Hippocampal formation (tissue), 2 donors: ENCODE measurements at places on chromosomes 3 and 15.

DNA sequence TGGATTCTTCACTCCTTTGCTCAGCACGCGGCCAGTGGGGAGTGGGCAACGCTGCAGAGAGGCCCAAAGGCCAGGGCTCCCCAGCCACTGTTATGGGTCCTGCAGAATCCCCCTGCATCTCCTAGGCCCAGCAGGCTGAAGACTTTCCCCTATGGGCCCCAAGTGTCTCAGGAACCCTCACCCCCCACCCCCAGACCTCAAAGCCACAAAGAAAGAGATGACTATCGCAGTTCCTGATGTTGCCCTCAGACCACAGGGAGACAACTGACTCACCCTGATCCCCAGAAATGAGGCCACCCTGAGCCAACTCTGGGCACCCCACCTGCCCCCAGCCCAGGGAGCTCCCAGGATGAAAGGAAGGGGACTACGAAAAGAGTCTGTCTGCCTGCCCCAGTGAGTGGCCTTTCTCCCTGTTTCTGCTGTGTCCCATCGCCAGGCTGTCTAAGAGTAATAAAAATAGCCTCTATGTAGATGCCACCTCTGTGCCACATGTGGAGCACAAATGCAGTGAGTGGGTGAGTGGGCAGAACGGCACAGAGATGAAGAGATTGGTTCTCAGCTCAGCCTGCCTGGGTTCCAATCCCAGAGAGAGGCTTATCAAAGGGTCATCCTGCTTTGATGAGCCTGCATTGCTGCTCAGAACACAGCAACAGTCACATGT is 283.0 kb downstream of the UACA start:
- DNase-seq: no peak

DNA sequence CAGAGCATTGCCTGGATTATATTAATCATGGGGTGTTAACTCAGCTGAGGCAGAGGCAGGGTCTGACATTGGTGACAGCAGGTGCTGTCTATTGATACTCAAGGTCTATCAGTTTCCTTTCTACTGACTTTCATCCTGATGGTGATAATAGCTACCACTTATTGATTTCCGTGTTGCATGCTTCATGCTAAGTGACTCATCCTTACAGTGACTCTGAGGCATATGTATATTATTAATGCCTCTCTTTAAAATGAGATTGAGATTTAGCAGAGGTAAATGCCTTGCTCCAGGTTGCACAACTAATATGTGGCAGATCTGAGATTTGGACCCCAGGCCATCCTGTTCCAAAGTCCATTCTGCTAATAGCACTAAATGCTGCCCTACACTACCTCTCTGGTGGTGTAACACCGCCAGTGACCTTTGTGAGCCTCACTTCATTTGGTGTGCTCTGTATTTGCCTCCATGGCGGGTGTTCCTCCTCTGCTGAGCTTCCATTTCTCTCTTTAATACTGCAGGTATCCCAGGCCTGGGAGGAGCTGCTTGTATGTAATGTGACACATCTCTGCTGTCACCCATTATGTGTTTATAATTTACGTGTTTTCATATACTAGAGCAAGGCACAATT is 50.4 kb downstream of the GPR171 start:
- DNase-seq: no peak

- no peak for DNase-seq
Observed at GRCh38 chr3:176584413-176585176, 612.7 kb downstream of the TBL1XR1 start.

DNA sequence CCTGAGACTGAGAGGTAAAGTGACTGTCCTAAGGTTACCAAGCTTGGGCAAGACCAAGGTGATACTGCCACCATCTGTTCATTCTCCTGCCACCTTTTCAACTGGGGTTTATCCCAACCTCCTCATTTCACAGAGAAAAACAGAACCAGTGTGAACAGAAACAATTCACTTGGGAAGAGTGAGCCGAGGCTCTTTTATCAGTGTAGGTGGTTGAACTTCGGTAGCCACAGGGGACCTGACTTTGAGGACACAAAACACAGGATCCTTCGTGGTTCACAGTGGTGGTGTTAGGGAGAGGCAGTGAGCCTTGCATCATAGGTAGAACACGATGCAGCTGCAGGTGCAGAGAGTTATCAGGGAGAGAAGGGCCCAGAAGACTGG is 72.8 kb upstream of the ICE2 start:
- DNase-seq: no peak

GRCh38 chr3:126511291-126511690 is 6.3 kb downstream of the UROC1 start:
- DNase-seq: no peak
